ENCODE measurements at places on chromosomes 1 and 21.

- DNase-seq: no peak
These were observed 24.1 kb downstream of the FAM163A start for GRCh38 chr1:179767177-179767581.

GRCh38 chr1:17569200-17570139, 30.0 kb downstream of the ARHGEF10L start:
- no peak for DNase-seq

DNA sequence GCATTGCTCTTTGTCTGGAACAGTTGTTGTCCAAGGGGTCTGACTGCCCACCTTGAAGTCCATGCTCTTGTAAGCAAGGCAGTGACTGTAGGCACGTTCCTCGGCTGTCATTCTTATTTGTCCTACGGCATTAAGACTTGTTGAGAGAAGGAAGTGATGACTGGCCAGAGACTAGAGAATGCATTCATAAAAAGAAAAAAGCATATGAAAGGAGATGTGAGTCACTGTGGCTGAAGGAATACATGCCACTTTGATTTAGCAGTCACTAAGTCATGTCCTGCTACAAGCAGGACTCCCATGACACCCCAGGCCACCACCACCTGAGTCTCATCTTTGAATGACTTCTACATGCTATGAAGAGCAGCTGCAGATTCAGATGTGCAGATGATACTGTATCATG, 50.5 kb downstream of the CNN3 start:
- no peak for DNase-seq

DNA sequence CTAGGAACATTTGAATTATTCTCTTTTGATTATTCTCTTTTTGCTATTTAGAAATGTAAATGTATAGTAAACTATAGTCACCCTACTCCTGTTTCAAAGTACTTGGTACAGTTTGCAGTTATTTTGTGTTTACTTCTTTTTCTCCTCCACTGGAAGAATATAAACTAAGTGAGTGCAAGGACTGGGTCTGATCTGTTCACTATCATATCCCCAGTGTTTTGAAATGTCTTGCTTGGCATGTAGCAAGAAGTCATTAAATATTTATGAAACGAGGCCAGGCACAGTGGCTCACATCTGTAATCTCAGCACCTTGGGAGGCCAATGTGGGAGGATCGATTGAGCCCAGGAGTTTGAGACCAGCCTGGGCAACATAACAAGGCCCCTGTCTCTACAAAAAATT, 35.8 kb upstream of the PODN start:
- DNase-seq: no peak

DNA sequence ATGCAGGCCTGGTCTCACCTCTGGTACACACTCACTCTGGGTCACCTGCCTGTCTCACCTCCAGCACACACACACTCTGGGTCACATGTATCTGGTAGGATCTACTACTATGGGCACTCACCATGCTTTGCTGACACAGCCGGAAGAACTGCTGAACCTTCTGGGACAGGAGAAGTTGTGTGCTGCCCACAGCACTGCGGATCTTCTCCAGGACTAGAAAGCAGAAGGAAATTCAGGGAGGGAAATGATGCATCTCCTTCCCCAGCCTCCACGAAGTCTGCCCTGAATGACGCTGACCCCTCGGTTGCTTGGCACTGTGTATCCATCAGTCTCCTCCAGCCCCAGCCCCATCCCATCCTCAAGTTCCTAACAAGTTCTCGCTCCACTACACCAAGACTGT, 7.9 kb upstream of the SMIM12 start:
- DNase-seq: no peak

DNA sequence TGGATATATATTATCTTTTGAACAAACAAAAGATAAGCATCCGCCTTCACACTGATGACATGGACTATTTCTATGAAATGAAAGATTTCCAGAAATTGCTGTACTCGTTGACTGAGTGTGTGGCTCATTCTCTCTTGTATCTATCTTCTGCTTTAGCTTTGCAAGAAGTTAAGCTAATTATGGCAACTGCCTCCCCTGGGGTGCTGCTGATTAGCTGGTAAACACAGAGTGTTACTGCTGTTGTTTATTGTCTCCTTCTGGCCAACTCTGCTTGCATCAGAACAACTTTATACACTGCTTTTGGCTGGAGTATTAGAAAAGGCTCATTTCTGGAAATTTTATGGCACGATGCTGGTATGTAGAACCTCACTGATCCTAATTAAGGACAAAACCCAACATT, 95.6 kb upstream of the SNX7 start:
- no peak for DNase-seq

DNA sequence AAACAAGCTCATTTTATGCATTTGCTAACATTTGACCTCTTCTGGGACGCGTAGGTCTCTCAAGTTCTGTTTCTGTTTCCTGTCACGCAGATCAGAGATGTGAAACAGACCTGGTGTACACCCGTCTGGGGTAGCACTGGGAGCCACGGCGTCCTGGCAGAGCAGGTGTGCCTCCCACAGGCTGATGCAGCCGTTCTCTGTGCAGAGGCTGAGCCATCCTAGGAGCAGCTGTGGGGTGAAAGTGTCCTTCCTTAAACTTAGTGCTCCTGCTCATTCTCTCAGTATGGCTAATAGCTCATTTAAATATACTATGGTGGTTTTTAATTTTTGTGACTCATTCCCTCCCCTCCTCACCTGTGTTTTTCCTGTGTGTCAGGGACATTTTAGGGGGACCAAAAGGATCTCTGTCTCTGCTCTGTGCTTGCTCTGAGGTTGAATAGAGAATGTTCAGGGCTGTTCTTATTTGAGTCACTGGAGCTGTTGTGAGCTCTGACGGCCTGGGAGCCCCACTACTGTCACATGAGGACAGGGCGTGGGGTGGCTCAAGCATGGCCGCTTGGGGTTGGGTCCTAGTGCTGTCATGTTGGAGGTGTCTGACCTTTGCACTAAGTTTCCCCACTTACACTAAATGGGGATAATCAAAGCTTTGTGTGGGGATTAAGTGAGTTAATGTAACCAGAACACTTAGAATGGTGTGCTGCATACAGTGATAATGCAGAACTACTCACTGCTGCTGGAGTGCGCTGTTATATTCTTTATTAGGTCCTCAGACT, 43.0 kb downstream of the GALNT2 start:
- peak; percentile 42 for DNase-seq

GRCh38 chr1:24382165-24382577, 31.4 kb downstream of the STPG1 start:
- no peak for DNase-seq

DNA sequence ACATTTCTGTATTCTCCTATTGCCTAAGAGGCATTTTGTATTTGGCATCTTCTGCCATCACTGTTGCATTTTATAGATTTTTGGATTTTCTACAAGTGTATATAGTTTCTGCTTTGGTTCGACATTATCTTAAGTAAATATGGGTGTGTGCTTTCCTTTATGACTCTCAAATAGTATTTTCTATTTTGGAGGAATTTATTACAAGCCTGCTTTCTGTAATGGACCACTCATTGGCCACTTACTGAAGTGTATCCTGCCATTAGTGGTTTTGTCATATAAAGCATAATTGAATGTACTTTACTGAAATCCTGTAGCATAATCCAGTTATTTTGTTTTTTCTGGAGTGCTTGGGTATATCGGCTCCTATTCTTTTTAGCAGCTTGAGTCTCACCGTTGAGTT, 184.3 kb downstream of the PATJ start:
- no peak for DNase-seq
